ENCODE measurements at places on chromosomes 11 and 22.

- no peak for DNase-seq
These were observed 458.0 kb upstream of the ARHGAP42 start for GRCh38 chr11:100229086-100229485.

- DNase-seq: no peak
These were observed 5.4 kb downstream of the SFI1 start for GRCh38 chr22:31501738-31502137.

- DNase-seq: no peak
These were observed 300.6 kb downstream of the TBC1D22A start for GRCh38 chr22:47063071-47063509.

GRCh38 chr22:29642694-29643093 is 39.3 kb downstream of the NF2 start:
- no peak for DNase-seq

GRCh38 chr22:47379037-47379436 is 616.6 kb downstream of the TBC1D22A start:
- DNase-seq: no peak

DNA sequence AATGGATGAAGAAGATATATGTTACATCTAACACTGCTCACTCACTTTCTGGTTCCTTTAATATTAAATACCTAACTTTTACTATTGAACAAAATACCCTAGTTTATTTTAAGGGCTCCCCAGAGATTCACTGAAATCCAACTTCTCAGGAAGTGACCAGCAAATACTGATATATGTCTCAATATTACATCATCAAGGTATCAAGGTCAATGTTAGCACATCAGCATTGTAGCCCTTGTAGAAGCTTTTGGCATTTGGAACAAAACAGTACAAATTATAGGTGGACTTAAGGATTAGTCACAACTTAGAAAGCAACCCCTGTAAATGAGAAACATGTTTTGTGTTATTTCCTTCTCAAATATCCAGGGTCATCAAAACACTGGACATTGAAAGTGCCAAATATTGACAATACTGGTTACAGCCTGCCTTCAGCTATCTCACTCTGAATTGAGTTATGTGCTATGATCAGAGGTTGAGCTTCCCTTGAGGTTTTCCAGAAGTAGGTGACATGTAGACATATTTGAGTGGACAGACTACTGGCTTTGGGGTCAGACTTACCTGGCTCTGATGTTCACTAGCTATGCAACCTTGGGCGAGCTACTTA is 1.9 kb upstream of the ATL3 start:
- no peak for DNase-seq

Data from small intestine (tissue), 16 donors.